Hematopoietic multipotent progenitor cell treated with erythropoietin and hydrocortisone succinate and interleukin-3 and kit ligand, for 6 days (in vitro differentiated cells): ENCODE measurements at places on chromosomes 16 and 17.

DNA sequence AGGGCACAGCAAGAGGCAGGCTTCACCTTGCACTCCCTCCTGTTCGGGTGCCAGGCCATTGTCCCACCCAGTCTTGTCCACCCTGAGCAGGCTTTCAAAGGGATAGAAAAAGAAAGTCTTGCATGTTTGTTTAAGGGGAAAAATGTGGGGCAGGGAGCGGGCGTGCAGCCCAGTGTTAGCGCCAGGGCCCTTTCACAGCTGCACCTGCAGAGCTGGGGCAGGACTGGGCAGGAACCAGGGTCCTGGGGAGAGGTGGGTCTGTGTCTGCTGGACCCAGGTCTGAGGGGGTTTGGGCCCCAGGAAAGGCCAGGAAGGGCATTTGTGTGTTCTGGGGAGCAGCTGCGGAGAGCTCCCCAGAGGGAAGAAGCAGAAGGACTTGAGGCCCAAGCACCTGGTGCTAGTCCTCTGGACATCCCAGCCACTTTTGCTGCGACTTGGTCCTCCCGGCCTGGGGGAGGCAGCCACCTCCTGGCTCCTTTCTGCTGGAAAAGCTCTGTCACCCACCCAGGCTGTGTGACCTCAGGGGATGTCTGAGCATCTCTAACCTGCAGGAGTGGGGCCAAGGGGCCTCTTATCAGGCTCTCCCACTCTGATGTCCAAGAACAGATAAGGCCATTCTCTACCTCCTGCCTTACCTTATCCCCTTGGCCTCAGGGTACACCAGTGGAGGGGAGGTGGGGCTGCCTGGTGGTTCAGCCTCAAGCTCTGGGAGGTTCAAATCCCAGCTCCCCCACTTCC is 44.7 kb downstream of the PSME3IP1 start:
- DNase-seq = no peak

- DNase-seq = no peak
Measured at GRCh38 chr17:21242026-21242697, 11.0 kb downstream of the NATD1 start.

DNA sequence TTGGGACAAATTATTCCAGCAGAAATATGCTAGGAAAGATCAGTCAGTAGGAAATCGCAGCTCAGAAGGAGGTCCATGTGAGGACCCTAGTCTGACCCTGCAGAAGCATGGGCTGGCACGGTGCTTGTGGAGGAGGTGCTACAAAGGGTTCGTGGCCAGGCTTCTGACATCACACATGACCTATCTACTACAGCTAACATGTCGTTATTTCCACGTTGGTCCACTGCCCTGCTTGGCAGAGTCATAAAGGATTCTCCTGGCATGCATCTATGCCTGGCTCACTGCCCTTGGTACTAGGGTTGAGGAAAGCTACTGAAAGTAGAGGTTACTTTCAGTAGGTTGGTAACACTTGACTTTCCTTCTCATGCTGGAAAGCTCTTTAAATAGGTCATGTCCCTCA is 118.1 kb upstream of the SHISA6 start:
- no peak for DNase-seq

- peak; percentile 67 for DNase-seq
Measured at GRCh38 chr17:6753006-6753445, 2.8 kb upstream of the XAF1 start.

DNA sequence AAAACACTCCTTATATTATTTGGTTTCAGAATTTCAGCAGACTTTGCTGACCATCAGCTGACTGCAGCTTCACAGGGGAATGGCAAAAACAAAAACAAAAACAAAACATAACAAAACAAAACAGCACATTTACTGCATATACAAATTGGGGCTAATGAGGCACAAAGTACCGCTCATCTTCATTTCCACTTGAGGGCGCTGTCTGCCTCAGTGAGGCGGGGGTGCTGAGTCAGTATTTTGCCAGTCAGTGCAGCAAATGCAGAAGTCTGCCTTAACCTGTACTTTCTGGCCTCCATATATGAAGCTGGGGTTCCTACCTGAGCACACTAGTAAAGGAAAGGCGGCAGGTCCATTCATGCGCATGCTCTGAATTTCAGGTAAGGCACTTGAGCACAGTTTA is 13.5 kb upstream of the DYNLRB2 start:
- peak; percentile 79 for DNase-seq

DNA sequence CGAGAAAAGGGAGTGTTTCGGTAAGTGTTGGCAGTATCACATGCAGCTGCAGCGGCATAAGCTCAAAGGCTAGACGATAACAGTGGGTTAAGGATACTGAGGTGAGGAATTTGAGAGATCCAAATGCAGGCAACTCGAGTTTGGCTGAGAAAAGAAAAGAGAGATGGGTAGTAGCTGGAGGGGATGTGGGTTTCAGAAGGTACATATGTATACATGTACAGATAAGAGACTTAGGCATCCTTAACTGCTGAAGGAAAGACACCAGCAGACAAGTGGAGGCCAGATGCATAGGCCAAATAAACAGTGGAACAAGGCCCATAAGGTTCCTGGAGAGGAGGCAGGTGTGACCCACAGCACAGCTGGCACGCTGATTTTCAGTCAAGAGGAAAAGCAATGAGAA is 86.6 kb upstream of the NETO2 start:
- DNase-seq = no peak

DNA sequence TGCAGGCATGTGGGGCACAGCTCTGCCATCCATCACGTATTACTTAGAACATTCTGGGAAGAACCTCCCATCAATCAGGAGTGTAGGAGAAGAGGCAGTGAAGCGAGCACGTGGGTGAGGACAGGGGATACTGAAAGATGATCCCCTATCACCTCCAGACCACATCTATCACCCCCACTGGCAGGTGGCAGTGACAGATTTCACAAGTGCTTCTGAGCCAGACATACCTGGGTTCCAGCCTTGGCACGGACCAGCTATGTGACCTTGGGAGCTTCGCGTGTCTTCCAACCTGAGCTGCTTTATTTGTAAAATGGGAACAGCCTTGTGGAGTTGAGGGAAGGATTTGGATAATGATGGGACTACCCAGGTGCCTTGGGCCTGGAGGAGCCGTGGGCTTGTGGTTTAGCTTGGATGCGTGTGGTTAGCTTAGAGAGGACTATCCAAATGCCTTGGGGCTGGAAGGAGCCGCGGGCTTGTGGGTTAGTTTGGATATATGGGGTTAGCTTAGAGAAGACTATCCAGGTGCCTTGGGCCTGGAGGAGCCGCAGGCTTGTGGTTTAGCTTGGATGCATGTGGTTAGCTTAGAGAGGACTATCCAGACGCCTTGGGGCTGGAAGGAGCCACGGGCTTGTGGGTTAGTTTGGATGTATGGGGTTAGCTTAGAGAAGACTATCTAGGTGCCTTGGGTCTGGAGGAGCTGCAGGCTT is 206.4 kb downstream of the ENGASE start:
- DNase-seq = no peak
